ENCODE measurements at places on chromosomes 3 and 15.

DNA sequence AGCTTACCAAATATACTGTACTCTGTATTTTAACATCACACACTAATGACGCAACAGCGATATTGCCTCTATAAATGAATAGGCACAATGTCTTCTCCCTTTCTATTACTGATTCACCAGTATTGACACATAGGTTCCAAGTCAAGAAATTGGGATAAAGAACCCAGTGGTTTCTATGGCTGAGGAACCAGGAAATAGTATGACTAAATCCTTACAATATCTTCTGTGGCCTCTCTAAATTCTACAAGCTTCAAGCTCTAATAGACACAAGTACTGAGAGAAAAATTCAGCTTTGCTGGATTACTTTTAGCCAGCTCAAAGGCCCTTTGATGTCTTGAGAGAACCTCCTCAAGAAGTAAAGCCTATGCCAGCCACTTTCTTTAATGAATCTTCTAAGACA lies 162.5 kb downstream of the DPH6 start:
- DNase-seq: no peak

DNA sequence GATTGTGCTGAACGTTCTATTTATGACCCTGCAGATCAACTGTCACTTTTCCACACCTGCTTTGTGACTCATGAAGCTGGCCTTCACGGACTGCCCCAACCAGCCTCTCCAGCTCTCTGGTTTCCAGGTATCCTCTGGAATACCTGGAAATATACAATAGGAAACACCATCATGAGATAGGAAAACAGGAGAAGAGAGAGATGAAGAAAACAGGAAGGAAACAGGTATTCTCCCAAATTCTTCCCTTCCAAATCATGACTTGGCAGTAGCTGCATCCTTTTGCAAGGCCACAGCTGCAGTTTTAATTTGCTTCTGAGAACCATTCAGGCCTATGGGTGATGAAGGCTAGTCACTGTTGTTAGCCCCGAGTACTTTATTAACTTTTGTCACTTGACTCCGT lies 909.1 kb downstream of the EPHA3 start:
- DNase-seq: no peak

GRCh38 chr15:55389264-55389607 lies 18.9 kb downstream of the CCPG1 start:
- peak; percentile 78 for DNase-seq

- peak; percentile 35 for DNase-seq
Measured at GRCh38 chr15:68328443-68328842, 50.9 kb downstream of the FEM1B start.

- DNase-seq: peak; percentile 4
Measured at GRCh38 chr3:177615015-177615414, 417.7 kb upstream of the TBL1XR1 start.

DNA sequence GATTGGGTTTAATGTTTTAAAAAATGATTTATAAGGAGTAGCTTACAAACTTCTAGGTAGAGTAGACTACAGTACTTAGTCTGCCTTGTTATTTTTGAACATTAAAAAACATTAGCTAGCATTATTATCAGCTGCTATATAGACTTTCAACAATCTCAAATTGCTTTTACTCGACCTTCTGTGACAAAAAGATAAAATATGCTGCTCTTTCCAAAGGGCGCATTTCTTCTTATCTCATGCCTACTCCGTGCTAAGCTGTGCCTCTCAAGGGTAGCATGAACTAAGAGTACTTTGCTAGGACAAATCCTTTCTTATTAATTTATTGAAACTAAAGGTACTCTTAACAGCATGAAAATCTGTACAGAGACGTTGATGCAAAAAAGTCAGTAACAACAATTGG lies 71.3 kb downstream of the SPRED1 start:
- DNase-seq: no peak

GRCh38 chr15:90143166-90143655 lies 40.9 kb upstream of the IDH2 start:
- peak; percentile 55 for DNase-seq

- peak; percentile 72 for DNase-seq
Measured at GRCh38 chr3:184361932-184362667, 590 bp downstream of the POLR2H start.

GRCh38 chr3:108106449-108106848 lies 15.6 kb upstream of the CD47 start:
- no peak for DNase-seq

- peak; percentile 71 for DNase-seq
Measured at GRCh38 chr3:142263112-142263511, 37.7 kb upstream of the GK5 start.

DNA sequence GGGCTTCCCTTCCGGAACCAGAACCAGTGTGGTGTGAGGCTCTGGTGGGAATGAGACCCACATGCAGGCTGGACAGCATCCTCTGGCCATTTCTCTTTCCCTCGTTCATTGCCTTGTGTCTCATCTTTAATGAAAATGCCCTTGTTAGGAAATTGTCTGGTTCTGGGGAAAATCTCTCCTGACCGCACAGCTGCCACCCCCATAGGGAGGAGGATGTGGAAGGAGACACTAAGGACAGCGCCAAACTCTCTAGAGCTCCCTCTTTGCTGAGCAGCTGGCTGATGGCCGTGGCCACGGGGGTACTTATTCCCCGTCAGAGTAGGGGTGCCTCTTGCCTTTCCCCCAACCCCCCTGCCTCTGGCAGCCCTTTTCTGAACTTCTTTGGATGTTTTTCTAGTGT lies 297.6 kb upstream of the C2CD4B start:
- DNase-seq: no peak

- no peak for DNase-seq
Measured at GRCh38 chr15:36177590-36178302, 401.7 kb upstream of the CDIN1 start.

GRCh38 chr3:184907681-184908649 lies 96.0 kb downstream of the VPS8 start:
- DNase-seq: no peak

- no peak for DNase-seq
Measured at GRCh38 chr3:34056181-34056910, 257.9 kb downstream of the PDCD6IP start.
